ENCODE measurements at places on chromosomes 2 and 18. TPM values are rescaled to one million over a fixed set of nuclear protein-coding genes. Genes with fewer than 3 reads are reported as not detected.

DNA sequence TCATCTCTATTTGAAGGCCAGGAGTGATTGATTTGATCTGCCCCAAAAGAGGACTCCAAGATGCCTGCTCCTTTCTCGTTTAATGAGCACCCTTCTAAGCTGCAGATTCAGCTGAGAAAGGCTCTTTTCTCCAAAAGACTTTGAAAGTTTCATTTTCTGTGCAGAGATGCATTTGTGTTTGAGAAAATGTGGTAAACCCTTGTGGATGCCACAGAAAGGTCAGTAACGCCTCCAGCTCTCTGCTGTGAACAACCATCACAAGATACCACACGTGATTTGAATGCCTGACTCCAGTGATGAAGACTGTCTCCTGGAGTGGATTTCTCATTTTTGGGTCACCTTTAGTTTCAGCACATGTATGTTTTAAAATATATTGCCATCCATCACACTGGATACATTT lies 35.0 kb upstream of the CCDC85A start:
- no peaks in the 10 kb centered on the region for H3K36me3 ChIP-seq
- H3K4me3 ChIP-seq = no peak overlapping the region
- H3K27ac ChIP-seq = no peak overlapping the region
- no peak for DNase-seq
- no peaks in the 10 kb centered on the region for H3K27me3 ChIP-seq
- H3K4me1 ChIP-seq = no peaks in the 10 kb centered on the region

DNA sequence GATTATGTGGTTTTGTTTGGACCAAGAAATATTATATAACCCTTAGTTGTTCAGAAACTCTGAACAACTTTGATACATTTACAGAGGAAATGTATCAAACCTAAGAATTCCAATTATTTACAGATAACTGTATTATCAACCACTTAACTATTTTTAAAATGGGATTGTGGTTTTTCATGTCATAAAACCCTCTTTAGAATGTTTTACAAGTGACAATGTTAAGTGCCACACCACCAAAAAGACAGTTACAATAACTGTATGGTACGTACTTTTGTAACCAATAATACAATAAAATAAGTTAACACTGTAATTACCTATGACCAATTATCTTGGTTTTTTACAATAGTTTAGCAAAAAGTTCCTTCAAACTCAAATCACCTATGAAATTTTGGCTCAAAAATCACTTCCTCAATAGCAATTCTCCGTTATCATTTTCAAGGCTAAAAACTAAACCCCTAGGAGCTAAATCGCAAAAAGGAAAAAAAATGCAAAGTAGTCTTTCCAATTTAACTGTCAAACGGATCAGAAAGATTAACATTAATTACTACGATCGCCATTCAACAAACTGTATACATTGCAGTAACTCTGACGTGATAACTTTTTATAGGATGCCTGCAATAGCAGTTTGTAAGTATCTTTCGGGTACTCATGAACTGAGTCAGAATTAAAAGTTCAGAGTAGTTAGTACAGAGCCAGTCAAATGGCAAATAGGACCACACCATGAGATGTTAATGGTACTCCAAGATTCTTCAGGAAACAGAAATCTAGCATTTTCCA lies 1.5 kb downstream of the ROCK1 start:
- H3K36me3 ChIP-seq = no peaks in the 10 kb centered on the region
- H3K4me3 ChIP-seq = peak overlapping the region; percentile 99

GRCh38 chr2:65452150-65452895 lies 19.9 kb upstream of the SPRED2 start:
- H3K27me3 ChIP-seq = no peaks in the 10 kb centered on the region
- H3K4me3 ChIP-seq = no peak overlapping the region
- H3K36me3 ChIP-seq = no peaks in the 10 kb centered on the region
- DNase-seq = no peak
- H3K4me1 ChIP-seq = no peaks in the 10 kb centered on the region

- peaks cover 6% of the 10 kb centered on the region for H3K4me1 ChIP-seq
- no peaks in the 10 kb centered on the region for H3K36me3 ChIP-seq
- H3K27ac ChIP-seq = peak overlapping the region; percentile 59
- H3K4me3 ChIP-seq = no peak overlapping the region
- no peaks in the 10 kb centered on the region for H3K27me3 ChIP-seq
Measured at GRCh38 chr2:9758741-9759140, 84.5 kb upstream of the TAF1B start.

DNA sequence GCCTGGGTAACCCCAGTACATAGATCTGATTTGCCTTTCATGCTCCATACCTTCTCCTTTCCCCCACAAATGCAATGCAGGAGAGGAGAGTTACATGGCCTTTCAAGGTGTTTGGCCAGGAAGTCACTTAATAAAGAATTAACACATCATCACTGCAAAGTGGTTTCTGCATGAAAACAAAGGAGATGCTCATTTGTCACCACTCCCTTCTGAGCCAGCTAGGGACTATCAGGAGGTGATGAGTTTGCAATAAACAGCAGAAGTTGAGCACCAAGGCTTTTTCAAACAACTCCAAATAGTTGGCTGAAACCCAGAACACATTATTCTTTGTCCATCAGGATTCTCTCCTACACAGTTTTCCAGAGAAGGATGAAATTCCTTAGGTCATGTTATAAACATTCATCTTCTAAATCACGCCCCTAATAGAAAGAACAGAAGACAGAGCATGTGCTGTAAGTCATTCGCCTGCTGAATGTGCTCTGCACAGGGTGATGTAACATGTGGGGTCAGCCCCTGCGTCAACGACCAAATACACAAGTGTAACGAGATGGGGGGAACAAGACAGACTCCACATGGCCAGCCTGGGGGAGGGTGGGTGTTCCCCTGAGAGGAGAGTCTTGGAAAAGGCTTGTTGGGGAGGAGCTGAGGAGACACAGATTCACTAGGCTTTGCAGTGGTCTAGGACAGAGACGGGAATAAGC lies 87.3 kb upstream of the RMDN2 start:
- H3K4me3 ChIP-seq = no peak overlapping the region

DNA sequence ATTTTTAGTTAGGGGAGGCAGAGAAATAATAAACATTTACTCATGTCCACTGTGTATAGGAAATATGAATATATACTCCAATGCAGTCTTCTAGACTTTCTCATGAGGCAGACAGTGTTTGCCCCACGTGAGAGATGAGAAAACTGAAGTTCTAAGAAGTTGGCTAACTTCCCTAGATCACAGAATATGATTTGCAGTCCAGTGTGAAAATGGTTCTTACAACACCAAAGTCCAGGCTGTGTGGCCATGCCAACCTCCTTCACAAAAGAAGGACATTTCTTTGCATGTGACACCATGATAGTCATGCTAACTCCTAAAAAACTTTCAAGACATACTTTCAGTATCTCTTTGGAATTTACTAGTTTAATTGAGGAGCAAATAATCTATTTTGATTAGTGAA lies 143.7 kb downstream of the IRS1 start:
- no peaks in the 10 kb centered on the region for H3K27me3 ChIP-seq
- no peak overlapping the region for H3K4me3 ChIP-seq
- no peak overlapping the region for H3K27ac ChIP-seq
- no peak for DNase-seq
- H3K4me1 ChIP-seq = peaks cover 32% of the 10 kb centered on the region
- no peaks in the 10 kb centered on the region for H3K36me3 ChIP-seq

Gene GATA6
- total RNA-seq = 92.7 TPM

Gene WDR54
- 6.1 TPM for total RNA-seq

DNA sequence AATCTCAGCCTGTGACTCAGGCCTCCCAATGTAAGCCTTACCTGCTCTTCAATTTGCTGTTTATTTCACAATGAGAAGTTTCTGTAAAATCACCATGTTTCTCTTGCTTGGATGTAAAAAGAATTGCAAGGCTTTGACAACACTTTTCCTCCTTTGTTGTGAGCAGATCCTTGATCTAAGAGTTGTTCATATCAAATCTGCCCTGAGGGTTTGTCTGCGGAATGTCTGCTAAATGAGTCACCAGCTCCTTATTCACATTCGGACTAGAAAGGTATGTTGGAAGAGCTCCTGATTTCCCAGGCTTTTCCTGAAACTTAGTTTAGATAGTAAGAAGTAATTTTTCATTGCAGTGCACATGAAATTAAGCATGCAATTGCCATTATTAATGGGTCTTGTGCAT lies 268.2 kb upstream of the TCF4 start:
- H3K27ac ChIP-seq = no peak overlapping the region
- no peak for DNase-seq
- H3K4me3 ChIP-seq = no peak overlapping the region

- H3K27me3 ChIP-seq = peaks cover 23% of the 10 kb centered on the region
- no peaks in the 10 kb centered on the region for H3K36me3 ChIP-seq
- peak overlapping the region; percentile 9 for H3K4me3 ChIP-seq
- H3K4me1 ChIP-seq = no peaks in the 10 kb centered on the region
Measured at GRCh38 chr2:241863536-241863954, 4.9 kb upstream of the PDCD1 start.

GRCh38 chr18:78742218-78742745 lies 237.3 kb upstream of the SALL3 start:
- no peaks in the 10 kb centered on the region for H3K27me3 ChIP-seq
- H3K4me3 ChIP-seq = no peak overlapping the region
- H3K36me3 ChIP-seq = no peaks in the 10 kb centered on the region
- no peak for DNase-seq
- no peaks in the 10 kb centered on the region for H3K4me1 ChIP-seq
- H3K27ac ChIP-seq = no peak overlapping the region

Gene GPAT2
- total RNA-seq = 6.9 TPM

Data from thoracic aorta (tissue), 2 donors.